Type B pancreatic cell (in vitro differentiated cells): ENCODE measurements at places on chromosomes 16 and 17. TPM values are rescaled to one million over a fixed set of nuclear protein-coding genes. Genes with fewer than 3 reads are reported as not detected.

DNA sequence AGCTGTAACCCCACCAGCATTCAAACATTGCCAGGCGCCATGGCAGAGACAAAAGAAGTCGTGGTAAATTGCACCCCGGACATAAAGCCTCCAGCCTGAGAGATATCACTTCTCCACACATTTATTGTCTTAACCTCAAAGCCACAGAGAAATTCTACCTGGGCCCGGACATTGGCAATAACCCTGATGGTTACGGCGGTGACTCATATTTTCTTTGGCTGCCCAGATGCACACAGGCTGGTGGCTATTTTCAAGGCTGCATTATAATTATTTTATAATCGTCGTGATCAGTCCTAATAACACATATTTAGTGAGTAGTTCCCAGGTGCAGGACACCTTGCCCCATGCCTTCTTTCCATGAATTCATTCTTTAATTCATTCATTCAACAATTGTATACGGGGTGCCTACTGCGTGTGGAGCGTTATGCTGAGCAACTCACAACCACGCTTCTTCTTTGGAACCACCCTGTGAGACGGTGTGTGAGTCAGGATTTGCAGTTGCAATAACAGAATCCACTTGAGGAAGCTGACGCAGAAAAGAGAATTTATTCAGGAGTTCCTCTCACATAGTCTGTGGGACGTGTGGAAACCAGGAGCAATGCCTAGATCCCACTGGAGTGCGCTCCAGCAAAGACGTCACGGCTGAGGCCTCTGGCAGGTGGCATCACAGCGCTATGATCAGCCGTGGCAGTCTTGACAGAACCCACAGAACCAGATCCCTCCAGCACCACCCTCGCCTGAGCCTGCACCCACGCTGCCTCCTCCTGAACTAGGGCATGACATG lies 245.7 kb downstream of the FOXL1 start:
- DNase-seq = no peak

DNA sequence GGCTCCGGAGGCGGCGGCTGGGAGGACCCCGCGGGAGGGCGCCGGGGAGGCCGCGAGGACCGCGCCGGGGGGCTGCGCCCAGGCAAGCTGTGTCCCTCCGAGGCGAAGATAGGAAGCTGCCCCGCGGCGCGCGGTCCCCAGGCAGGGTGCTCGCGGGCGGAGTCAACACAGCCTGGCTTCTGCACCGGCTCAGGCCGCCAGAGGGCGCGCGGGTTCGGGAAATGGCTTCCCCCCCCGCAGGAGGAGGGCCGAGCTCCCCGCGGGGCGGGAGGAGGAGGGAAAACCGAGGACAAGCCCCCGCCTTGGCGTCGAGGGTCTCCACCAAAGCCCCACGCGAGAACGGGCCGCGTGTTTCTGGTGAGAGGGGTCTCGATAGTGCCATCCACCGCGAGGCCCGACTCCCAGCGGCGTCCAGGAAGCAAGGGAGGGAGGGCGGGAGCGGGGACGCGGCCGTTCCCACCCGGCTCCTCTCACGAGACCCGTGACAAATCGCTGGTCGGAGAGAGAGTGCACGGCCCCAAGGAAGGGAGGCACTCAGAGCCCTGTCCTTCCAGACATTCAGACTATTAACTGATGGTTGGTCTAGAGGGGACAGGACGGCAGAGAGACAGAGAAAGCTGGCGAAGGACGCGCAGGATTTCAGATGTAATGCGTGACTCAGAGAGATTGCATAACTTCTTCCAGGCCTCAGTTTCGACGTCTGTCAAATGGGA lies 64.4 kb upstream of the DNAJA2 start:
- DNase-seq = peak; percentile 93

DNA sequence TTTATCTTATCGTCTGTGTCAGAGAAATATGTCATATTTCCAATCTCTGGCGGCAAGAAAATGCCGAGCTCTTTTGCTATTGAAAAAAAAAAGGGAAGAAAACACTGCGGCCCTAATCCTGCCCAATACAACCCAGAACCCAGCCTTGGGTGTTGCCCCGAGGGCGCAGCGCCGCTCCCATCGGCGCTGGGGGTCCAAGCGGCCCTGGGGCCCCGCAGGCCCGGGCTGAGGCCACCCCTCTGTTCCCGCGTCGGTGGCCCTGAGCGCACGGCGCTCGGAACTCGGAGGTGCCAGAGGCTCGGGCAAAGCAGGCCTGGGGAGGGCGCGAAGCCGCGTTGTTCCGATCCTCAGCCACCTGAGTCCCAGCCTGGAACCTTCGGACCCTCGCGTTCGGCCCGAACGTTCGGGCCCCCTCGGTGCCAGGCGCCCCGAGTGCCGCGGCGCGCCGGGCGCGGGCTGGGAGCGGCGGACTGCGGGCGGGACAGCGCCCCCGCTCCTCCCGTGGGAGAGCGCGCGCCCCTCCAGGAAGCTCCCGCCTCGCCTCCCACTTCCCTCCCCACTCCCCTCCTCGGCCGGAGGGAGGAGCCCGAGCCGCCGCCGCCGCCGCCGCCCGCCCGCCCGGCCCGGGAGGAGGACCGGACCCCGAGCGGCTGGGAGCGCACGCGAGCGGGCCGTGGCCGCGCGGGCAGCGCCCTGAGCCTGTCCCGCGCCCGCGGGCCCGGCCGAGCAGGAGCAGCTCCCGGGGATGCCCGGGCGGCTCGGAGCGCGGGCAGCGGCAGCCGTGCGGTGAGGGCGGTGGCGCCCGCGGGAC lies at the start of gene CPNE2:
Gene CPNE2, plus strand, starts transcription at position 609 of the 811 bp plus-strand sequence. CDS start 18,160 bp downstream, outside the sequence.
- no peak for DNase-seq

DNA sequence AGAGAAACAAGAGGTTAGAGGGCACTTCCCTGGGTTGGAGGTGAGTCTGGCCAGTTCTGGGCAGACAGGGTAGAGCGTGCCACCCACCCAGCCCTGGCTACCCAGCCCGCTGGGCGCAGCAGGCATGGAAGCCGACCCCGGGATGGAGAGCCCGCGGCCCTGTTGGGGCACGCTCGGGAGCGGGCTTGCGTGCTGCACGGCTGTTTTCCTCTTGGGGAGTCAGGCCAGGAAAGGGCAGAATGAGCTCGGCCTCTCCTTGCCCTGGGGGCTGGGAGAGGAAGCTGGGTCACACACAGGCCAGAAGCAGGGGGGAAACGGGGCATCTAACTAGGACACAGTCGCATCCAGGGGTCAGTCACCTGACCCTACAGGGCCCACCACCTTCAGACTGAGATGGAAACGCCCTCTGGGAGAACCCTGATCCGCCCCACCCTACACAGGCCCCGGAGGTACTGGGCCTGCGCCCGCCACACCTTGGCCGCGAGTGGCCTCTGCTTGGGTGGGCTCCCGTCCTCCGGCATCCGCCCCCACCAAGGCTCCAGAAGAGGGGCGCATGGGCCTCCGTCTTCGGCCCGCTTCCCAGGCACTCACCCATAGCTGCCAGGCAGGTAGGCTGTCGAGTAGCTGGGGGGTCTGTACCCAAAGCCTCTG lies 1.2 kb downstream of the SOX15 start:
- DNase-seq = no peak

DNA sequence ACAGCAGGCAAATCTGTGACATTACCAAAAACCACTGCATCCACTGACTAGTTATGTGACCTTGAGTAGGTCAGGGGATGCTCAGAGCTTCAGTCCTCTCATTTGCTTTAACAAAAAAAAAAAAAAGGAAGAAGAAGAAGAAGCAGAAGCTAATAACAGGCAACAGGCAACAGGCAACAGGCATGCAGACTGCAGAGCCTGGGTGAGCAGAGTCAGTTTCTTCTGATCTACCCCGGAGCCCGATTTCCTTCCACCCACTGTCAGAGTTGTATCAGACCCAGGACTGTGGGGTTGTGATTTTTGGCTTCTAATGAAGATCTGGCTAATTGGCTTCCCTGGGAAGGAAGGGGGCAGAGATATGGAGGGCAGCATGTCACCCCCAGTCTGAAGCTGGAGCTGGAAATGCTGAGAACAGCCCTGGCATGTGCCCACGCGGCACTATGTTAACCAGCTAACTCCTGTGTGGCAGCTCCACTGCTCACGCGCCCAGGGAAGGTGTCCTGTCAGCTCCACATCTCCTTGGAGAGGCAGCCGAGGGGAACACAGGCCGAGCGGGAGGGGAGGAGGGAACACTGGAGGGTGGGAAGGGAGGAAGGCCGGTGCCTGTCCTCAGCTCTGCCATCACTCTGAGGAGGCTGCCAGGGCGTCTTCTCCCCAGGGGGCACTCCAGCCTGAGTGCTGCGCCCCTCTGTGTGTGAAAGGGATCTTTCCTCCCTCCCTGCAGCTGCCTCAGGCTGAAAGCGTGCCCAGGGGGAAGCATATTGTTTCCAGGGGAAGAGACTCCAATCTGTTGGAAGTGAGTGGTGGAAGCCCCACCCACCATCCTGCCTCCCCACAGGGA lies 17.6 kb downstream of the SRCIN1 start:
- no peak for DNase-seq

- no peak for DNase-seq
Measured at GRCh38 chr17:63972796-63973195, at the start of gene SCN4A. TSS of gene SCN4A (minus strand) at chr17:63972918. CDS start at chr17:63972841, 77 bp downstream.

- DNase-seq = no peak
Measured at GRCh38 chr17:27559506-27560481, 71.2 kb upstream of the LGALS9 start.

GRCh38 chr16:64150193-64150592 lies 971.7 kb downstream of the CDH11 start:
- no peak for DNase-seq

GRCh38 chr16:80982646-80983045 lies 24.0 kb downstream of the CMC2 start:
- DNase-seq = no peak

Gene ZG16
- total RNA-seq = 0.85 and 1.5 TPM in 2 replicates

Gene LAT
- 3.8 and 8.5 TPM in 2 replicates for total RNA-seq

Gene DHRS7C
- not detected in 2 replicates for total RNA-seq

Gene CSH1
- not detected in 2 replicates for total RNA-seq

Gene SNX20
- total RNA-seq = not detected in 2 replicates

Gene UQCRC2
- total RNA-seq = 231 and 278 TPM in 2 replicates

Gene MPP3
- total RNA-seq = 3.8 and 7.8 TPM in 2 replicates

Gene TRAF4
- 219 and 327 TPM in 2 replicates for total RNA-seq

Gene P2RX1
- 0.36 TPM in 1 of 2 replicates, not detected in the other for total RNA-seq
